ENCODE measurements at places on chromosomes 3 and 15.

- DNase-seq: no peak
Observed at GRCh38 chr3:152291649-152292066, 22.9 kb downstream of the MBNL1 start.

DNA sequence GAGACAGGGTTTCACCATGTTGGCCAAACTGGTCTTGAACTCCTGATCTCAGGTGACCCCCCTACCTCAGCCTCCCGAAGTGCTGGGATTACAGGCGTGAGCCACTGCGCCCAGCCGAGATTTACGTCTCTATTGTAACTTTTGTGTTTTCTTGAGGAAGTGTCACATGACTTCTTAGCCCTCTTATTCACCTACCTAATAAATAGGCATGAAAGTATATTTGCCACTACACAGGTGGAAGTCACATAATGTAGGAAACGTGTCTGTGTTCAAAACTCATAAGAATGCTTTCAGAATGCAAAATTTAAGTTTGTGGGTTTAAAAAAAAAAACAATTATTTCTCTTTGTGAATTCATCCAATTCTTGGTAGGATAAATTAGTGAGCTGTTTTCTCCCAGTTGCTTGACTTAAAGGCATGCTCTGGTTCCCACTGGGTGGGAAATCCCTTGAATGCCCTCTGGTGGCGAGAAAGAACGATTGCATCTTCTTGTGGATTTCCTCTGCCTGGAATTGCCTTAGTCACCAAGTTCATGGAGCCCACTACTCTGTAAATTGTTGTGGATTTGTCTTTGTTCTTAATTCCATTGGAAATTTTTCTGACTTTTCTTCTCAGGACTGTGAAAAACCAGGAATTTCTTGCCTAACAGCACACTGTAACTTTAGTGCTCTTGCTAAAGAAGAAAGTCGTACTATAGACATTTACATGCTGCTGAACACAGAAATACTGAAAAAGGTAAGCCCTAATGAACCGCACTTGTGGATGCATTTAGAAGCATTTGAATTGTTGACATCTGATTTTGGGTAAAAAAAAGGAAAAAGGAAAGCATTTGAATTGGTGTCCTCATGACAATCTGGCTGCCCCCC lies 82.2 kb upstream of the CTDSPL start:
- DNase-seq: no peak

GRCh38 chr3:59334585-59334984 lies 284.8 kb upstream of the CFAP20DC start:
- DNase-seq: no peak

DNA sequence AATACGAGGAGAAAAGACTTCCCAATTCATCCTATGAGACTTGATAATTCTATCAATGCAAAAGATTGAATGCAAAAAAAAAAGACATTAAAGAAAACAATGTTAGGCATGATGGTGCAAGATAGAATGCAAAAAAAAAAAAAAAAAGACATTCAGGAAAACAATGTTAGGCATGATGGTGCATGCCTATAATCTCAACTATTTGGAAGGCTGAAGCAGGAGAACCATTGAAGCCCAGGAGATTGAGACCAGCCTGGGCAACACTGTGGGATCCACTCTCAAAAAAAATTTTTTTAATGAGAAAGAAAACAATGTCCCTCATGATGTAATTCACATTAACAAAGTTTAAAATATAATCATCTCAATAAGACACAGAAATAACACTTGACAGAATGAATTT lies 75.9 kb downstream of the MYO9A start:
- no peak for DNase-seq

- no peak for DNase-seq
Observed at GRCh38 chr15:69992348-69992747, 105.4 kb downstream of the TLE3 start.

GRCh38 chr15:84740691-84741090 lies 7.7 kb upstream of the ZNF592 start:
- no peak for DNase-seq

GRCh38 chr15:100234158-100235029 lies 107.4 kb downstream of the ADAMTS17 start:
- no peak for DNase-seq

- no peak for DNase-seq
Observed at GRCh38 chr3:160343132-160343531, 55.9 kb downstream of the IFT80 start.

DNA sequence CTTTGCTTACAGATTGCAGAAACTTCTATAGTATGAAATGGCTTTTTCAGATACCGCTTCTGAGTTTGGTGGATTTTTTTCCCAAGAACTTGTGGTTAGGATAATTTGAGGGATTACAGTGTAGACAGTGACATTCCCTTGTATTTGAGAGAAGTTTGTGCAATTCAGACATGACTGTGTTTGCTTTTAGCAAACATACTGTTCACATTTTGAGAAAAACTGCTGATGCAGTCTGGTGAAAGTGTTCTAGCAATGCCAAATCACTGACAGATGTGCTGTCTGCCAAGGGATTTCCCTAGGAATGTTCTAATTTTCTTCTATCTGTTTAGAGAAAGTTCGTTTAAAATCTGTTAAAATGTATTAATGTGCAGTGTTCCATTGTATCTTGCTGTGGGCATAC lies 652.6 kb downstream of the FHIT start:
- no peak for DNase-seq

DNA sequence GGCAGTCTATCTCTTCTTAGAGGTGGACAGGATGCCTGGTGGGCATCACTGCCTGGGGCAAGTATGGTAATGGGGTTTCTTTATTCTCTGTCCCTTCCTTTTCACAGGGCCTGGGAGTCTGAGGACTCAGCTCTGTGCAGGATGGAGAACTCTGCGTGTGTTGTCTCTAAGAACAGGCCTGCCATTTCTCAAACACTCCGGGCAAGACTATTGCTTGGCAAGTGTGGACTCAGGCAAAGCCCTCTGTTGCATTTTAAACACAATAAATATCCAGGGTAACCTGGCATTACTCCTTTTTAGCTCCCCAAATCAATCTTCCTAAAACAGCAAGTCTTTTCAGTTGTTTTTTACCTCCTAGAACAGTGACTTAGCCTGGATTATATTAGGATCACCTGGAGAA lies 185.1 kb upstream of the ROPN1 start:
- DNase-seq: no peak

GRCh38 chr15:62125773-62126172 lies 39.3 kb downstream of the C2CD4B start:
- peak; percentile 83 for DNase-seq

GRCh38 chr3:170562080-170562479 lies 23.8 kb downstream of the SLC7A14 start:
- no peak for DNase-seq

DNA sequence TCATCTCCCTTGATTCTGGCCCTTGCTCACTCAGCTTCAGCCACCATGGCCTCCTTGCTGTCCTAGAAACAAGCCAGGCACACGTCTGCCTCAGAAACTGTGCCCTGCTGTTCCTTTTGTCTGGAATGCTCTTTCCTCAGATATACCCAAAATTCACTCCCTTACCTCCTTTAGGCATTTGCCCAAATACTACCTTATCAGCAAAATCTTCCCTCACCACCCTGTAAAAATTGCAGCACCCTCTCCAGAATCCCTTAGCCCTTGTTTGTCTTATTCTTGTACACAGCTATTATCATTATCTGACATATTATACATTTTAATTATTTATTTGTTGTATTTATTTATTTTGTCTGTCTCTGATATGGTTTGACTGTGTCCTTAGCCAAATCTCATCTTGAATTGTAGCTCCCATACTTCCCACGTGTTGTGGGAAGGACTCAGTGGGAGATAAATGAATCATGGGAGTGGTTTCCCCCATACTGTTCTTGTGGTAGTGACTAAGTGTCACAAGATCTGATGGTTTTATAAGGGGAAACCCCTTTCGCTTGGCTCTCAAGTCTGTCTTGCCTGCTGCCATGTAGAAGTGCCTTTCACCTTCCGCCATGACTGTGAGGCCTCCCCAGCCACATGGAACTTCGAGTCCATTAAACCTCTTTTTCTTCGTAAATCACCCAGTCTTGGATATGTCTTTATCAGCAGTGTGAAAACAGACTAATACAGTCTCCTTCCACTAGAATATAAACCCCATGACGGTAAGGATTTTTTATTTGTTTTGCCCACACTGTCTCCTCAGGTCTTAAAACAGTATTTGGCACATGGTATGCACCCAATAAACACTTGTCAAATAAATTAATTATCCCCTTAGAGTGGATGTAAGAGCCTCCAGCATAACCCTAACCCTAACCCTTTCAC lies 60.0 kb upstream of the STT3B start:
- DNase-seq: no peak

DNA sequence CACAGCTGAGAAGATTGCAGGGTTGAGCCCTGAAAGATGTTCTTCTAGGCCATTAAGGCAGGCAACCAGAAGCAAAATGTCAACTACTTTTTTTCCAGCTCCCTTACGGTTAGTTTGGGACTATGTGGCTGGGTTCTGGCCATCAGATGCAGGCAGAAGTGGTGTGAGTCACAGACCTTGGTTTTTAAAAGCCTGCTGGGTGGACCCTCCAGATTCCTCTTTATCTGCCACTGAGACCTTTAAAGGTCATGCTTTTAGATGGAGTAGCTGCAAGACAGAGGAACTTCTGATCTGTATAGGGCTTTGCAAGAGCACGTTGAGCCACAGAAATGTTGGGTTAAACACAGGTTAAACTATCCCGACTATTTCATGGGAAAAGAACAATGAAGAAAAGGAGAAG lies 102.9 kb downstream of the CHST2 start:
- DNase-seq: no peak

GRCh38 chr3:132756108-132756650 lies 34.0 kb upstream of the NPHP3 start:
- no peak for DNase-seq

DNA sequence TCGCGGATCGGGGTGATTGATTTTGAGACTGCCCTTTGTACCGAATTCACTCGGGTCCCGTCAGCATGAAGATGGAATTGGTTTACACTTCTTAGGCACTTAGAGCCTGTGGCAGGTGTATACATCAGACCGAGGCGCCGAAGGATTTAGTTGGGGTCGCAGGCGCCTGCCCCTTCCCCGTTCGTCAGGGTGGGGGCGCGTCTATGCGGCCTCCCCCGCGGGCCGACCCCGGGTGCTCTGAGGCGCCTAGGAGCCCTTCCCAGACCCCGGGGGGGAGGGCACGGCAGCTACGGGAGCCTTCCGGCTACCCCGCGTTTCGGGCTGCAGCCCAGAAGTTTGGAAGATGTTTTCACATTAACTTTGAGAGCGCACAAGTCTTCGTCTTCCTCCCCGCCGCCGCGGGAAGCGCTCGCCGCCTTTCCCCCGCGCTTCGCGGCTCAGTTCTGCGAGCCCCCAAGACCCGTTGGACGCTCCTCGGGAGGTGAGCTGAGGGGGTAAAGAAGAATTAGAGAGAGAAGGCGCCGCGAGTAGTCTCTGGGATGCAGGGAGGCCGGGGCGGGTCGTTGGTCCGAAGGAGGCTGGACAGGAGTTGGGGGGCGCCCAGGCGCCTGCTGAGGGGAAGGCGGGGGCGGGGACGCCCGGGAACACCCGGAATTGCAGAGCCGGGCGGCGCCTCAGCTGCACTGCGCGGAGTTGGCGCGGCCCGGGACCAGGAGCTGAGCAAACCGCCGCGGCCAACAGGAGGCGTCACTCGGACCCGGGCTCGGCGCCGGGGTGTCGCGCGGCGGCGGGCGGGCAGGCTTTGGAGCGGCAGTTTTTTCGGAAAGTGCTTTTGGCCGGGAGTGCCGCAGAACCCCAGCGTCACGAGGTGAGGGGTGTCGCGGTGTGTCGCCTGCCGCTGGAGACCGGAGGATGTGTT lies 780 bp downstream of the TIPARP start:
- DNase-seq: no peak

Measured in NCI-H1417 treated with DMSO at 0.1 percent for 48 hours (cell line).